ENCODE measurements at places on chromosomes 2 and 18.

GRCh38 chr2:68764806-68765311, 30.2 kb downstream of the ARHGAP25 start:
- no peak for DNase-seq

- no peak for DNase-seq
These were observed 29.2 kb upstream of the LDAH start for GRCh38 chr2:20852139-20852538.

DNA sequence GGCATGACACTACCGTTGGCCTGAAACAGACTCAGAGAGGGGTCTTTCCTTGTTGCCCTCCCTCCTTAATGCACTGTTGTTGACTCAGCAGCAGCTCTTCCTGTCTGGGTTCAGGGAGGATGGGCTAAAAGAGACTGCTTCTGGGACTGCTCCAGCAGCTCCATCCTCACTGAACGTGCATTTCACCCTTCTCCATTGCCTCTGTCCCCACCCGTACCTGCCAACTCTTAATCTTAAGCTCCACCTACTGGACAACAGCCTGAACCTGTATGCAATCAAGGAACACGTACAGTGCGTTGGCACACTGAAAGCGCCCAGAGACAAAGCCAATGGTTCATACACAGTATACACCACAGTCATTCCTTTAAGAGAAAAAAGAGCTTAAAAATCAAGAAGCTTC, 230.8 kb upstream of the RAB6C start:
- peak; percentile 29 for DNase-seq

- peak; percentile 81 for DNase-seq
These were observed 46.3 kb upstream of the CCDC150 start for GRCh38 chr2:196592911-196593881.

DNA sequence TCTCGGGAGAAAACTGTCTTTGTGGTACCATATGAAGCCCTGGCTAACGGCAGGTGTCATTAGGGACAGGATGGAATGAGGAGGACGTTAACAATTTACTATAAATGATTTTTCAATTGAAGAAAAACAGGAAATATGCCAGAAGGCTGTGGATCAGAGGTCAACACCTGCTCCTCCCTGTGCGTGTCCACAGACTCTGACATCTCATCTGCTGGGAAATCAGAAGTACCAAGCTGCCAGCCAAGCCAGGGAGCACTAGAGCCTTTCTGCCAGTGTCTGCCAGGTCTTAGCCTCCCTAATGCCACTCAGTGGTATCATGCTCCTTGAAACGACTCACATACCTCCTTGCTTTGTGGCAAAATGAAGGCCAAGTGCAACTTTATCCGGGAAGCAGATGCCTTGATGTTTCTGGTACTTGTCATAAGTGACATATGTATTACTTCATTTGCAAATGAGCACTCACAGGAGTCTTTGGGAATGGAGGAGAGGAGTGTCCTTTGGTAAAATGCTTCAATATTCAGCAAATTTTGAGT, 541.1 kb downstream of the SATB2 start:
- DNase-seq = no peak

- DNase-seq = no peak
These were observed at the start of gene TEX51 for GRCh38 chr2:126898636-126899035. Gene TEX51, plus strand, starts transcription at chr2:126898890. Its CDS starts 29 bp downstream, at chr2:126898919.
